HFFc6 (cell line): ENCODE measurements at places on chromosomes 2 and 18. TPM values are rescaled to one million over a fixed set of nuclear protein-coding genes. Genes with fewer than 3 reads are reported as not detected.

- H3K27ac ChIP-seq: no peak overlapping the region
- no peak for DNase-seq
- H3K4me1 ChIP-seq: no peaks in the 10 kb centered on the region
- H3K27me3 ChIP-seq: no peaks in the 10 kb centered on the region
- no peak overlapping the region for H3K4me3 ChIP-seq
Observed at GRCh38 chr18:54023471-54023870, 201.0 kb downstream of the MBD2 start.

MEP1B gene
- total RNA-seq: not detected in 3 replicates

GRCh38 chr2:239201531-239201876 lies 199.3 kb downstream of the HDAC4 start:
- no peak overlapping the region for H3K27ac ChIP-seq
- H3K4me3 ChIP-seq: no peak overlapping the region
- H3K4me1 ChIP-seq: no peaks in the 10 kb centered on the region
- peaks cover 2% of the 10 kb centered on the region; the same call in 1 of the 2 replicates for H3K27me3 ChIP-seq

SLC30A3 gene
- total RNA-seq: not detected in 3 replicates
